ENCODE measurements at places on chromosomes 4 and X. TPM values are rescaled to one million over a fixed set of nuclear protein-coding genes. Genes with fewer than 3 reads are reported as not detected.

DNA sequence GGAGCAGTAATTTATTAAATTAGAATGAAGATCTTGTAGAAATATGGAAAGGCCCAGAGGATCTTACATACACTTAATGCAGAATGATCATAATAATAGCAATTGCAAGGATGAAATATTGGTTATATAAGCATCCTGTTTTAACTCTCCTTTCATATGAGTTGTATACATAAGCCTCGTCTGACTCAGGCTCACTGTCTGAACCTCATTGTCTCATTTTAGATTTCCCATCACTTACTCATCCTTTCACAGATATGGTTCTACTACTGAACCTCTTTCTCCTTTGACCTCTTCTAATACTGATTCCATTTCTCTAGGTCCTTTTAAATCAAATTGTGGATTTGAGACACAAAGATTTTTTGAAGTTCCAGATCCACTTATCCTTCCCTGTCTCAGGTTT, 277.3 kb upstream of the TRPC5 start:
- DNase-seq: no peak

- no peak for DNase-seq
These were observed 107.8 kb downstream of the CCSER1 start for GRCh38 chr4:90234916-90235547.

DNA sequence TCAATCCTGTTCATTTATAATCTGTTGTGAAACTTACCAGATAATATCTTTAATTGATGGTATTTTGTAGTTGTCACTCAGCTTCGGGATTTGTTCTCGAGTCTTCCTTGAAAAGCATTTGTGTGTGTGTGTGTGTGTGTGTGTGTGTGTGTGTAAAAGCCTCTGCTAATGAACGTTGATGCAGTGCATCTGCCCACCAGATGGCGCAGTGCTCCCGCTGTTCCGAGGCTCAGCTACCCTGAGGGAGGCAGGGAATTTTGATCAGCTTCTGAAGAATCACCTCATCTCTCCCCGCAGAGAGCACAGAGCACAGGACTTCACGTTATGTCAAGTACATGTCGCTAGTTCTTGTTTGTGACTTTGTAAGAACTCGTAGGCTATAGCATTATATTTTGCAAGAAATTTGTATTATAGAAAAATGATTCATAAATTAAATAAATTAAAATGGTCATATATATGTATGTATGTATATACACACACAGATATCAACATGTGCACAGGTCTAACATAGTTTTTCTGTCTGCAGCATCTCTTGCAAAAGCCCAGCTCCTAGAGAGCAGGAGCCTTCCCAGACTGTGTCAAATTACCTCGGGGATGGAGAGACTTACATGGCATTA, 316.7 kb upstream of the IGFBP7 start:
- DNase-seq: peak; percentile 68

Gene ZNF157
- not detected for total RNA-seq

Gene PDCL2
- not detected for total RNA-seq

Gene ARMCX4
- total RNA-seq: 4.3 TPM

Gene SPIN2A
- 0.28 TPM for total RNA-seq

Gene COL25A1
- total RNA-seq: 2.5 TPM

Gene CLNK
- total RNA-seq: not detected
